ENCODE measurements at places on chromosomes 12 and 14.

GRCh38 chr12:41919048-41919447 lies 225.6 kb downstream of the GXYLT1 start:
- DNase-seq: no peak

- no peak for DNase-seq
Measured at GRCh38 chr14:59127437-59127732, 61.1 kb upstream of the DAAM1 start.

GRCh38 chr14:24053548-24054323 lies 1.9 kb downstream of the CARMIL3 start:
- DNase-seq: no peak

DNA sequence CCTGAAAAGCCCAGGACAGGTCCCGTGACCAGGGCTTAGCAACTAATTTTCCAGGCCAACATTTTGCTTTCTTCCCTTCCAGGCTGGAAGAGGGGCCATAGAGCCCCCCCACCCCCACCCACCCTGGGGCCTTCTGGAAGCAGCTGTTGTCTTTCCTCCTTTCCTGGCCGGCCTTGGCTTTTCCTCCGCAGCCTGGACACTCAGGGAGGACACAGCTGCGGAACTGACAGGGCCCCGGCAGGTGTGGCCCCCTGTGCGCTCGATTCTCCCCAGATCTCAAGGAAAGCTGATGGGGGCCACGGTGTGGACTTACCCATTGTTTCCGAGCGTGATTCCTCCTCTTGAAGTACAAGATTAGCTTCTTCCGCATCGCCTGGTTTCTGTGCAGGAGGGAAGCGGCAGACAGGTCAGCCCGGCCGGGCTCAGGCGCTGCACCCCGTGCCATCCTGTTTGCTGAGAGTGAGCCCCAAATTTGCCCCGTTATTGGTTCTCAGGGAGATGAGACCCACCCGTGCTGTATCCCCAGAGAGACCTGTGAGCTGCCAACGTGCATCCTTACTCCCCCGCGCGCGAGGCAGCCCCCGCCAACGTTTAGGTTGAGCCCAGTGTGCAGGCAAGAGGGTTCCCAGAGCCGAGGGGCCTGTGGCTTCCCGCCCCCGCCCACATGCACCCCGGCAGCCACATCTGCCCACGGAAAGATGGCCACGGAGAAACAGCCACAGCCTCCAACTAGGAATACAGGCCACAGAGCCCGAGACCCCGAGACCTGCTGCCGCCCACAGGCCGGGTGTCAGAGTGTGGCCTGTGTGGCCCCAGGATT lies 129.6 kb downstream of the NCOR2 start:
- no peak for DNase-seq

GRCh38 chr12:77485961-77486854 lies 344.5 kb upstream of the NAV3 start:
- no peak for DNase-seq

- DNase-seq: no peak
Measured at GRCh38 chr14:48350971-48351370, 675.6 kb upstream of the MDGA2 start.

- no peak for DNase-seq
Measured at GRCh38 chr14:74604911-74605310, 7.1 kb downstream of the LTBP2 start.

- DNase-seq: no peak
Measured at GRCh38 chr12:131456301-131457027, 254.4 kb upstream of the SFSWAP start.

- no peak for DNase-seq
Measured at GRCh38 chr12:26156201-26156871, 31.5 kb upstream of the BHLHE41 start.

GRCh38 chr12:27031531-27031930 lies 9.2 kb downstream of the MED21 start:
- no peak for DNase-seq

DNA sequence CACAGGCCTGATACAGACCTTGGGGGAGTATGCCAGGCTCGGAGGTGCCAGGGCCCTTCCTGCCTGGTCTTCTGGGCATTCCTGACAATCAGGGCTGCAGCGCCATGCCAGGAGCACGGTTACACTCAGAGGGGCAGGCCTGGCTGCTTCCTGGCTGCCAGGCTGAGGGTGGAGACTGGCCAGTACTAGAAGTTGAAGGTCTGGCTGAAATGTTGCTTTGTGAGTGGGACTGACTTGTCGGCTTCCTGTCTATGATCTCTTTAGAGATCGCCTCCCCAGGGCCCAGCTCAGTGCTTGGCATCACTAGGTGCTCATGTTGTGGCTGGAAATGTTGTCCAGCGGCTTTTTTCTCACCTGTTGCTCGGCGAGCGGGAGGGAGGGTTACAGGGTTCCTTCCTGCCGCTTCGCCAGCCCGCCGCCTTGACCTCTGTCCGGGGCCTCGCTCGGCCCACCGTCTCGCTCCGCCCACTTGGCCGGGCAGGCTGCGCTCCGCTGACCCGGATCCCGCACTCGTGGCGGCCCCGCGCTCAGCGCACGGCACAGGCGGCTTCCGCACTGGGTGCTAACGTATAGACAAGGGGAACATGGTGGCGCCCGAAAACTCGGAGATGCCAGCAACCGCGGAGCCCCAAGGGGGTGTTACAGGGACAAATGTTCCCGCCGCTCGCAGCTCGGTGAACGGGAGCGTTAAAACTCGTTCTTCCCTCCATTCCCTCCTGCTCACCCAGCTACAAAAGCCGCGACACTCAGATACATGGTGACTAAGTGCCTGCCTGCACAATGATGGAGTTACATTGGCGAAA lies 32.6 kb downstream of the PAPLN start:
- no peak for DNase-seq

GRCh38 chr12:115966376-115966775 lies 311.1 kb downstream of the MED13L start:
- DNase-seq: no peak

GRCh38 chr12:71663561-71664410 lies at the start of the genes THAP2 and ZFC3H1:
Gene THAP2 (plus strand): TSS chr12:71664301. CDS start chr12:71664510, 209 bp downstream.
Gene ZFC3H1 (minus strand): TSS chr12:71663848. CDS start chr12:71663610, 238 bp downstream.
- DNase-seq: peak; percentile 100

DNA sequence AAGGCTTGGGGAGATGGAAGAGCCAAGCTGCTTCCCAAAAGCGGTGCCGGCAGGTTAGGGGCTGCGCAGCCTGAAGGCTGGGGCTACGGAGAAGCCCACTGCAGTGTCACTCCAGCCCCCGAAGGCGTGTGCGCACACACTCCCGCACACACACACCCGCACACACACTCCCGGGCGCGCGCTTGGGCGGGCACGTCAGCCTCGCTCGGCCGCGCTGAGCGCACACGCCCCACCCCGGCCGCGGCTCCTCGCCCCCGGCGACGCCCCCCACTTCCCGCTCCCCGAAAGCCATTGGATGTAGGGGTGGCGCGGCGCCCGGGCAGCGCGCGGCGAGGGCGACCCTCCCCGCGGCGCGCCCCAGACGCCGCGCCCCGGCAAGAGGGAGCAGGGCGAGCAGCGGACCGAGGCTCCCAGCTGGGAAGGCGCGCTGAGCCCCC lies at the start of gene KCNK10:
KCNK10 (minus strand) TSS at position 184 of the 437 bp plus-strand sequence. CDS start 471 bp downstream, outside the sequence.
- peak; percentile 42 for DNase-seq

GRCh38 chr12:25208554-25208953 lies 13.5 kb downstream of the ETFRF1 start:
- DNase-seq: no peak

- DNase-seq: no peak
Measured at GRCh38 chr14:105150026-105150367, 18.6 kb downstream of the JAG2 start.

DNA sequence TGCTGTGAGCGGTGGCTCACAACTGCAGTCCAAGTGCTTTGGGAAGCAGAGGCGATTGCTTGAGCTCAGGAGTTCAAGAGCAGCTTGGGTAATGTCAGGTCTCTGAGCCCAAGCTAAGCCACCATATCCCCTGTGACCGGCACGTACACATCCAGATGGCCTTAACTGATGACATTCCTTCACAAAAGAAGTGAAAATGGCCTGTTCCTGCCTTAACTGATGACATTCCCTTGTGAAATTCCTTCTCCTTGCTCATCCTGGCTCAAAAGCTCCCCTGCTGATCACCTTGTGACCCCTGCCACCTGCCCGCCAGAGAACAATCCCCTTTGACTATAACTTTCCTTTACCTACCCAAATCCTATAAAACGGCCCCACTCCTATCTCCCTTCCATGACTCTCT lies 48.6 kb downstream of the SLC25A47 start:
- no peak for DNase-seq

DNA sequence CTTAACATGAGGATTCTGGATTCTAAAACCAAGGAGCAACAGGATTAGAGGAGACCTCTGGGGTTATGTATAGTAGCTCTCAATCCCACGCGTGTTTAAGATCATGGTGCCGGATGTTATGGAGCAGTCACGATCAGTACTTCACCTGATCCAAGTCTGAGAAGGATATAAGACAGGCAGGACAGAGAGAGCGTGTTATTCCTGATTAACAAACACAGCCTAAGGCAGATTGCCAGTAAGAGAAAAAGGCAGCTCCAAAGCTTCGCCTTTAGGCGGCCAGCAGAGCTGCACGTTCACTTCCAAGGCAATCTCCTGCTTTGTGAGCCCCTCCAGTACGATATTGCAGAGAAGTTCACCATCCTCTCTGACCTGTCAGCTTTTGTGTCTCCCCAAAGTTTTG lies 5.5 kb downstream of the SETD3 start:
- DNase-seq: no peak

- no peak for DNase-seq
Measured at GRCh38 chr12:27964123-27964522, 8.4 kb downstream of the PTHLH start.

GRCh38 chr12:2336409-2336829 lies 283.6 kb downstream of the CACNA1C start:
- no peak for DNase-seq

DNA sequence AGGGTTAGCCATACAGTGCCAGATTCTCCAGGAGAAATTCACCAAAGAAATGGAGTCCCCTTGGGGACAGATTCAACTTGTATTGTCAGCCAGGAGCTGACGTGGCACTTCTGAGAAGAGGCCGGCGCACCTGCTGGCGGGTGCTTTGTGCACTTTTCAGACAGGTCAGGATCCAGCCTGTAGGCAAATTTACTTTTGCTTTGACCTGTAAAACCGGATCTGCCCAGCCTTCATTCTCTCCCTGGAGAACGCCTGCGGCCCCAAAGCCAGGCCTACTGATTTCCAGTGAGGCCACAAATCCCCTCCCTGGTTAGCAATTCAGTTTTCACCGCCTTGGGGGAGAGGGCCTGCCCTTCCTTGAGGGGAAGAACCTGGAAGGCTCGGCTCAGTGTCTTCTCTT lies 17.4 kb downstream of the P2RX4 start:
- DNase-seq: no peak

- DNase-seq: no peak
Measured at GRCh38 chr14:24135584-24135833, 485 bp upstream of the PSME1 start.

GRCh38 chr14:77903221-77903620 lies 103.3 kb downstream of the ADCK1 start:
- DNase-seq: no peak

DNA sequence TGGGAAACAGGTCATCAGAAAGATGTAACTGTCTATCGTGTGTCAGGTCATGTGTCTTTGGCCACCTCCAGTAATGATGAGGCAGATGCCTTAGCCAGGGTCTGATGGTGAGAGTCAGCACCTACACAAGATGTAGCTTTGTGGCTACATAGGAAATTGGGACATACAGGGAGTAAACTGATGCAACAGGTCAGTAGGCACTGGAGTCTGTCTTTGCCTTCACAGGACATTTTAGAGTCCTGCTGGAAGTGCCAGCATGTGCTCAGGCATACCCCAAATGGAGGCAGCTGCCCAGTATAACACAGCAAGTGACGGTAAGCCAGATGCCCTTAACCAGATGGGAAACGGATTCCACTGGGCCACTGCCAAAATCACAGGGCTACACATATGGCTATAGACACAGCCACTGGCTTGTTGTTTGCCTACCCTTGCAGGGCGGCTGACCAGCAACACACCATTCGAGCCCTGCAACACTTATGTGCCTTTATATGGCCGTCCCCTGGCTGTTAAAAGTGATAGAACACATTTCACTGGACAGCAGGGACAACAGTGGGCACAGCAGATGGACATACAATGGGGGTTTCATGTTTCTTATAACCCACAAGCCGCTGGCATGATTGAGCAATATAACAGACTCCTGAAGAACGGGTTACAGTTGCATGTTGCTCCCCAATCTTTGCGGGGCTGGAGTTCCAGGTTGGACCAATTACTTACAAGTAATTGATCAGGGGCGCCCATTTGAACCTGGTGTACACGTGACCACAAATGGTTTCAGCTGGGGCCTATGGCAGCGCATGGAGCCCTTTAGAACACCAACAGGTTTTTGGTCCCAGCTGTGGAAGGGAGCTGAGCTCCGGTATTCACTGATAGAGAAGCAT lies 12.9 kb upstream of the RNASE12 start:
- DNase-seq: no peak

- DNase-seq: no peak
Measured at GRCh38 chr12:67147447-67147846, 121.7 kb upstream of the CAND1 start.

GRCh38 chr12:20695232-20695631 lies at the start of gene SLCO1C1:
Gene SLCO1C1 (plus strand): TSS chr12:20695332. CDS start chr12:20699577, 4,245 bp downstream.
- no peak for DNase-seq

GRCh38 chr12:131795690-131796410 lies 32.3 kb upstream of the MMP17 start:
- peak; percentile 22 for DNase-seq

DNA sequence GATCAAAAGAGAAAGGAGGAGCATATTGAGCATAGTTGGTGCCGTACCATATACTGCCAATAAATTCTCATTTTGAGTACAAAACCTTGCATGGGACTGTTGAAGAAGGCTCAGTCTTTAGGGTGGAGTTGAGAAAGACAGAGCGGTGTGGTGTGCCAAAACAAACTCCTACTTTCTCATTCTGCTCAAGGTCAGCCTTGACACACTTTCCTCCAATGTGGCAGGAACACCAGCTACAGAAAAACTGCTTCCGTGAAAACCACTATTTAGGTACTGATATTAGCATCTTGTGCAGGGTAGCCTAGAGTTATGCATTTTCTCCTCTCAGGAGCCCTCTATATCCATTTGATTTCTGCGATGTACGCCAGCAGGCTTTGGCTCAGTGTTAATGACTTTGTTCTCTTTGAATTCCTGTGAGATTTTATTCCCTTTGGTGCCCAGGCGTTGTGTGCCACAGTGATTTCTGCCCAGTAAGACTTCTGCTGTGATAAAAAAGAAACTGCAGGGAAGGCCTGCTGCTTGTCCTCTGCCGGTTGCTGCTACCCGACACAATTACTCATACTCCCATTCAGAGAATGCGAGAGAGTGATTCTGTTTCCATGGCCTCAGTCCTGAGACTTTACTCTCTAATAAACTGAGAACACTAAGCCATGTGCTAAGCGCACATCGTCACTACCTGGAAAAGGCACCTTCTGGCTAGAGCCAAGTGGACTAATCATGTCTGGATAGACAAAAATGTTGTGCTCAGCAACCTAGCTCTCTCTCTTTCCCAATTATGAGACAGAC lies 88.3 kb upstream of the MDM1 start:
- DNase-seq: no peak
